ENCODE measurements at places on chromosomes 3 and 15.

- DNase-seq = no peak
These were observed 4.9 kb upstream of the MST1R start for GRCh38 chr3:49908373-49909199.

GRCh38 chr3:128498901-128499530 lies 6.0 kb upstream of the GATA2 start:
- DNase-seq = no peak

DNA sequence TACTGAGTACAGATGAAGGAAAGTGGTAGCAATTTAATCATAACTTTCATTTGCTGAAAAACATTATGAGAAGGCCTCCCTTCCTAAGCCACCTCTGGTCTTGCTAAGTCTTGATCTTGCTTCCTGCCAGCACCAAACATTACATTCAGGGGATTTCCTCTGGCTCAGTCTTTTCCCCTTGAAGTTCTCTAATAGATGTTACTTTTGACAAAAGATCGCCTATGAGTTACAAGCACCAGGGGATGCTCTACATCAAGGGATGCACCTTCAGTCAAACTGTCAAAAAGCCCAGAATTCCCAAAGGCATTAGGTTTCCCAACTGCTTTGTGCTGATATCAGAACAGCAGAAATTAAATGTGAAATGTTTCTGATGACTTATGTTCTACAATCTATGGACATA lies 47.3 kb downstream of the AQP9 start:
- no peak for DNase-seq

- DNase-seq = no peak
These were observed 1.5 kb downstream of the CCK start for GRCh38 chr3:42264399-42265058.

GRCh38 chr3:167653155-167653554 lies 587 bp downstream of the WDR49 start:
- no peak for DNase-seq

GRCh38 chr3:135325726-135326235 lies 530.7 kb downstream of the EPHB1 start:
- DNase-seq = no peak
